Pulmonary artery endothelial cell (primary cell): ENCODE measurements at places on chromosomes 6 and 20.

- DNase-seq, result no peak
These were observed 84.3 kb upstream of the ESR1 start for GRCh38 chr6:151723152-151723551.

DNA sequence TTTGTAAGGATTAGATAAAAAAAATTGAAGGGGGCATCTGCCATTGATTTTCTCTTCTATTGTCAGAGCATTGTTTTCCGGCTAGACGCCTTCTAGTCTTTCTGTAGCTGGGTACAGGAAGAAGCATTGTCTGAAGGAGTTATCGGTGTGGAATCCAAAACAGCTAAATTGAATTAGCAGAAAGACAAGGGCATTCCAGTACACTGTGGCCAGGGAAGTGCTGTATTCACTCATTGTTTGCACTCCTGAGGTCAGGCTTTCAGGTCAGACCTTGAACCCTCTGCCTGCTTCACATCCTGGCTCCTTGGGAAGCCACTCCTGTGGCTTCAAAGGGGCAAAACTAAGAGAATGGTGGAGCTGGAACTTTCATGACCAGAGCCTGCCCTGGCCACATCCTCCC, 81.1 kb upstream of the SNAP25 start:
- no peak for DNase-seq

DNA sequence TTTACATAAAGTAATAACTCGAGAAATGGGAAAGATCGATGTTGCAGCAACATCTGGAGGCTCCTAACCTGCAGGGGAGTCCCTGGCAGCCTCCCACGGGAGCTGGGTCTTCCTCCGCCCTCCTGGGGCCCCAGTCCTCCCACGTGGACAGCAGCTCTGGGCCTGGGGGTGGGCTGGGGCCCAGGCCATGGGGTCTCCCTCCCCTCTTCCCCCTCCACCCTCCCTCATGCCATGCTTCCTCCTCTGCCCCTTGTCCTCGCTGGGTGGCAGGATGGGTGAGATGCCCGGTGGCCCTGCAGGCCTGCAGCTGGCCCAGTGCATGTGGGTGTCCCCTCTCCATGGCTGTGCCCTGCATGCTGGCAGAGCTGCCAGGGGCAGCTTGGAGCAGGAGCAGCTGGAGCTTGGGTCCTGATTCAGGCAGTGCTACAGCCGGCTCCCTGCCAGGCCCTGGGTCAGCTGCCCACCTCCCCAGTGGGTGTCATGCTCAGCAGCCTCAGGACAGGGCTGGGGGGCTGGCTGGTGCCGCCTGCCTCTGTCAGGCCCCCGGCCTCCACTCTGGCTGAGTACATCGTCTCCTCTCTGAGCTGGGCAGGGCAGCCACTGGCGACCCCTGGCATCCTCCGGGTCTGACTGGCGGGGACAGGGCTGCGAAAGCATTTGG, 48.9 kb upstream of the BHLHE23 start:
- DNase-seq, result no peak

- no peak for DNase-seq
These were observed 899.0 kb downstream of the TFAP2A start for GRCh38 chr6:9515633-9516606.

GRCh38 chr6:92297101-92297500, 1122.3 kb downstream of the EPHA7 start:
- DNase-seq, result no peak

DNA sequence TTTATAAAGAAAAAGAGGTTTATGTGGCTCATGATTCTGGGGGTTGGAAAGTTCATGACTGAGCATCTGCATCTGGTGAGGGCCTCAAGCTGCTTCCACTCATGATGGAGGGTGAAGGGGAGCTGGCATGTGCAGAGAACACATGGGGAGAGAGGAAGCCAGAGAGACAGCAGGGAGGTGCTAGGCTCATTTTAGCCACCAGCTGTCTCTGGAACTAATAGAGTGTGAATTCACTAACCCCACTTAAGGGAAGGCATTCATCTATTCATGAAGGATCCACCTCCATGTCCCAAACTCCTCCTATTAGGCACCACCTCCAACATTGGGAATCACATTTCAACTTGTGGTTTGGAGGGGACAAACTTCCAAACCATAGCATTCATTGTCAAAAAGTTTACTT, 137.3 kb upstream of the PMEPA1 start:
- DNase-seq, result no peak

GRCh38 chr20:51339721-51340450, 202.6 kb downstream of the NFATC2 start:
- DNase-seq, result no peak

GRCh38 chr20:49413677-49414076, 68.8 kb downstream of the KCNB1 start:
- no peak for DNase-seq

- no peak for DNase-seq
These were observed 13.7 kb upstream of the TMEM244 start for GRCh38 chr6:129874837-129875236.

DNA sequence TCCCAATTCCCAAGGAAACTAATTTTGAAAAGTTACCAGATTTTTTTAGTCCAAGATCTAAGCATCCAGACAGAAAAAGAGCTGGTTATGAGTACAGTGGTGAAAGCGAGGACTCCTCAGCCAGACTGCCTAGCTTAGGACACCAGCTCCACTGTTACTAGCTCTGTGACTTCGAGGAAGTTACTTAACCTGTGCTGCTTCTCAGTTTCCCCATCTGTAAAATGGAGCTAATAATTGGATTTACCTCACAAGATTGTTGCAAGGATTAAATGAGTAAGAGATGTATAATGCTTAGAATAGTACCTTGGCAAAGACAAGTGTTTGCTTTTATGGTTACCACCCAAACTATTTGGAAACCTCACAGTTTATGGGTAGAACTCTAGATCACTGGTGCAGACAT, 1.1 kb downstream of the NT5DC1 start:
- DNase-seq, result no peak

GRCh38 chr6:116564921-116565872, 6.1 kb upstream of the RWDD1 start:
- no peak for DNase-seq

DNA sequence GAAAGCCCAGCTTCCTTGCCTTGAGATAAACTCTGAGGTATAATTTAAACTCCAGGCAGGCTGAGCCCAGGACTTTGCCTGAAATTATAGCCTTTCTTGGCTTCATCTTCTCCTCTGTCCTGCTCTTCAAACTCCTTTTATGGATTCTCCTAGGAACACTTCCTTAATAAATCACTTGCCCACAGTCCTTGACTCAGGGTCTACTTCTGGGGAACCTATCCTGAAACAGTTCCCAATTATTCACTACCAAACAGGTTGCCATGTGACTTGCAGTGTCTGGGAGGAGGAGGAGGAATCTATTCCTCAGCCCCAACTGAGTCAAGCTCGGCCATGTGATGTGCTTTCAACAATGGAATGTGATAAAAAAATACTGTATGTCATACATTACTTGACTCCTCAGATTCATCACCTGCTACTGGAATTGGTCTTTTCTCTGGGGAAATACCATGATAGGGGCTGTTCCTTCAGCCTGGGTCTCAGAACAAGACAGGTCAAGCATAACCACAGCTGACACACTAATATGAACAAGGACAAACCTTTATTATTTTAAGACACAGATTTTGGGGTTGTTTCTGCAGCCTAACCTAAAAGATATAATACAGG, 20.5 kb upstream of the CDKN1A start:
- no peak for DNase-seq

DNA sequence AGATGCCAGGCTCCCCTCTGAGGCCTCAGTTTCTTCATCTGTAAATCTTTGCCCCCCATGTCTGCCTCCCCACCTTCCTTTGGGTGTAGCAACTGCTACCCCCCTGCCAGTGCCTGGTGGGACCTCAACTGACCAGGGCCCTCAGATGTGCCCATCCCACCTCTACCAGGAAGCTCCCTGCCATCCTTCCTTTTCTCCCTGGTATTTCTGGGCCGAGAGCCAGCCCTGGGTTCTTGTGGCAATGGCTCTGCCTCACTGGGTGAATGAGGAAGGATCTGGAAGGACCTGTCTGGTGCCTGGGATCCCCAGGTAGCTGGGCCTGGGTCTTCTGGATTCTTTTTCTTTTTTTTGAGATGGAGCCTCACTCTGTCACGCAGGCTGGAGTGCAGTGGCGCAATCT, 141.1 kb upstream of the RNF24 start:
- no peak for DNase-seq

- no peak for DNase-seq
These were observed 181.1 kb downstream of the ERMARD start for GRCh38 chr6:169932491-169932890.

GRCh38 chr6:43983191-43983590, 144.1 kb downstream of the MRPL14 start:
- no peak for DNase-seq

DNA sequence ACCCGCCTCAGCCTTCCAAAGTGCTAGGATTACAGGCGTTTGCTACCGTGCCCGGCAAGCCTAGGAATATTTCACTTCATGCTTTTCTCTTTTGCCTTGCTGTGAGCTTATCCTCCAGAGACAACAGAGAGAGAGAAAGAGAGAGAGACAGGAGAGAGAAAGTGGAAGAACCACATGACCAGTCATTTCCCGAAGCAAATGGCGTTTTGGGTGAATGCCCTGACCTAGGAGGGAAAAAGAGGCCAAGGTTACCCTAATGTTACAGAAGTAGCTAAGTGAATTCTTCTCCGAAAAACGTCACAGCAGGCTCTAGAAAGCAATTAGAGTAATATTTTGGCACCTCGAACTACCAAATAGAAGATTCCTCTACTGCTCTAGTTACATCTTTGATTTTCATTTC, 9.1 kb downstream of the SGK1 start:
- DNase-seq, result no peak

DNA sequence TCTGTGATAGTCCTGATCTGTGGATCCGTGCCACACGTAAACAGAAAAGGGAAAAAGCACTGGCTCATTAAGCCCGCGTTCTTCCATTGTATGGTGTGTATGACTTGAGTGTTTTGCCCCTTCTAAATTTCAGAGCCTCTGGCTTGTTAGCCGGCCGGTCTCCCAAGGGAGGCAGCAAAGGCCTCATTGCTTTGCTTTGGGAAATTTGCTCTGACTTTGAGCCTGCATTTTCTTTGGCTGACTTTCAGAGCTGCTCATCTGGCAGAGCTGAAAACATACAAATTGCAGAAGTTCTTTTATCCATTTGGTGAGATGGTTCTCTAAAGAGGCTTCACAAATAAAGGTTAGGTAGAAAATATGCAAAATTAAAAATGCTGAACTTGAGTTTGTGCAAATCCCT, 123.0 kb downstream of the UTRN start:
- DNase-seq, result no peak

DNA sequence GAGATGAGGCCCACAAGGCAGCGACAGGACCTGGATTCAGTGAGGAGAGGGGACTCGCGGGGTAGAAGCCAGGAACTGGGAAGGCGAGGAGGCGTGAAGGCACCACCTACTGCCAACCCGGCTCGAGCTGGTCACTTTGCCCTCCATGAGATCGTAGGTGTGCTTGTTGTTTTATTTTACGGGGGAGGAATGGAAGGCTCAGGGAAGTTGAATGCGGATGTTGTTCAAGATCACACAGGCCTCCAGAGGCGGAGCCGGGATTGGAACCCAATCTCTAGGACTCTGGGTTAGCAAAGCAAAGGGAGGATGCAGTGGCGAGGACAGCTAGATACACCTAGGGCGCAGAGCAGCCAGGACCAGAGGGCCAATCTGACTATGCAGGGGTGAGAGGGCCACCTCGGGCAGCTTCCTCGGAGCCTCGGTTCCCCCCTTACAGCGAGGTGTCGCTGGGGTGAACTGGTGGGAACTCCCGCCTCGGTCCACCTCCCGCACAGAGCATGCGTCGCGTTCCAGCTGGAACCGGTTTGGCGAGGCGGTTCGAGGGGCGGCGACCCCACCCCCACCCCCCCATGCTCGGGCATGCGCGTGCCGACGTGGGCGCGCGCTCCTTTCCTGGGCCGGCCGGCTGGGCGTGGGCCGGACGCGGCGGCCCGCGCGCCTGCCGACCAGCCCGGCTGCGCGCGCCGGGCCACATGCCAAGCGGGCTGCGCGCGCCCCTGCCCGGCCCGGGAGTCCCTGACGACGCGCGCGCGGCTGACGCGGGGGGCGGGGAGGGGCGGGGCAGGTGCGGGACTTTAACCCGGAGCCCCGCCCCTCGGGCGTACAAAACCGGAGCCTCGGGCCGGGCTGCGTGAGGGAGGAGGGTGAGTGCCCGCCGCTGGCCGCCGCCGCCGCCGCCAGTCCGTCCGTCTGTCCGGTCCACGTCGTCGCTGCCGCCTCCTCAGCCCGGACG, 80.4 kb upstream of the MYL9 start:
- DNase-seq, result peak; percentile 54

- no peak for DNase-seq
These were observed 99.5 kb downstream of the CD83 start for GRCh38 chr6:14216946-14217684.

DNA sequence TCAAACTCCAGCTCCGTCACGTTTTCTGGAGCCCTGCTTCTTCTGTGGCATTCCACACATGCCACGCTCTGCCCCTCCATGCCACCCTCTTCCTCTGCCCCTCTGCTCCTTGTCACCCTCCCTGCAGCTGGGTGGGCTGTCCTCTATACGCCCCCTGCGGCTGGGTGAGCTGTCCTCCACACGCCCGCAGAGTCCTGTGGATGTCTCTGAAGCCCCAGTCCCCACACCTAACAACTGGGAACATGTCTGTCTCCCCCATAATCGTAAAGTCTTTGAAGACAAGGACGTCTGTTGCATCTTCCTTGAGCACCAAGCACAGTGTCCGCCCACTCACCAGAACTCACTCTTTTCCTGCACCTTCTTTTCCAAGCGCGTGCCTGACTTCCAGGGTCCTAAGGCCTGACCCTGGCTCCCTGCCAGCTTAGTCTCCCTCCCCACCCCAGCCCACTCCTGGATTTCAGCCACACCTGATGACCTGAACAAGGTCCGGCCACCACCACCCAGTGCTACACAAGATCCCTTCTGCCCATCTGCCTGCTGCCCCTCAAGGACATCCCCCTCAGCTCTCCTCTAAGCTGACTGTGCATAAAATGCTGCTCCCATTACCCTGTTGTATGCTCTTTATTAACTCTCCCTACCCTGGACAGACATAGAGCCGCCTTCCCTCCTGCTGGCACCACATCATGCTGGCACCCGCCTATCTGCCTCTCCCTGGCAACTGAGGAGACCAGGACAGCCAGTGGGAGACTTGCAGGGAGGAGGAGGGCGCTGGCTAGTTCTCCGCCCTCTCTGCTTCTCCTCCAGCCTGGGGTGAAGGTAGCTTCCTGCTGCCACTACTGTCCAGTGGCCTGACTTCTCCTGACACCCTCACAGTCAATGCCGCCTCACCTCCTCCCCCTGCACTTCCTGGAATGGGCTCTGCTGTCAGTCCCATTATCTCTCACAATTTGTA, 10.7 kb upstream of the PRR18 start:
- no peak for DNase-seq

- DNase-seq, result no peak
These were observed 562 bp upstream of the SMLR1 start for GRCh38 chr6:130826442-130827246.

- no peak for DNase-seq
These were observed at the start of gene FOXS1 for GRCh38 chr20:31845300-31845863. TSS of gene FOXS1 (minus strand) at chr20:31845604. CDS start at chr20:31845542, 62 bp downstream.

DNA sequence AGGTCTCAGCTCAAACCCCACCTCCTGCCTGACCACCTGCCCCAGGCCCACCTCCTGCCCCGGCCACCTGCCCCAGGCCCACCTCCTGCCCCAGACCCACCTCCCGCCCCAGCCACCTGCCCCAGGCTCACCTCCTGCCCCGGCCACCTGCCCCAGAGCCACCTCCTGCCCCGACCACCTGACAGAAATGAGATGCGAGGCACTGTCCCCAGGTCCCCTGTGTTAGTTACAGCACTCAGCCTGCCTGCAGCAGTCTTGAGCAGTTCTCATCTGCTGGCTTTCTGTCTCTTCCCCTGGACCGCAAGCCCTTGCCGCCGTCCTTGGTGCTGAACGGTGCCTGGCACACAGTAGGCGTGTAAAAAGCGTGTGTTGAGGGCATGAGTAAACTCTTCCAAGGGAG, 79.5 kb downstream of the CDH4 start:
- no peak for DNase-seq

GRCh38 chr6:28695715-28696114, 170.0 kb downstream of the GPX5 start:
- no peak for DNase-seq
